CD4-positive, alpha-beta T cell treated with Interferon alpha-2 for 1 hour (primary cell): ENCODE measurements at places on chromosomes 6 and 20.

DNA sequence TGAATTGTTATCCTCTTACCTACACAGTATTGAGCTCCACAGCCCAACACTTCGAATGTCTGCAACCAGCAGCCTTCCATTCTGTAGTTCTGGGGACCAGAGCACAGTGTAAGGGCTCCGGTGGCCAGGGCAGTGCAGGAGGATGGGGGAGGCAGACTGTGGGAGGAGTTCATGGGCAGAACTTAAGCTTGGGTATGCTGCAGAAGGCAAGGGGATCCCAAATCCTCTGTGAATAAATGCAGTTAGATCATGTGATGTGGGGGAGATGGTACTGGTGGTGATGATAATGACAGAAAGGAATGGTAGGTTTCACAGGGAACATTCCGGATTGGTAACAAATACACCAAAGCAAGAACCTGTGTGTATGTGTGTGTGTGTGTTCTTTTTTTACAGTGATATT, 26.5 kb upstream of the CNKSR3 start:
- DNase-seq: no peak

- no peak for DNase-seq
Observed at GRCh38 chr20:37379967-37380828, 34.3 kb downstream of the SRC start.

GRCh38 chr6:49933526-49933925, 30.4 kb downstream of the DEFB114 start:
- DNase-seq: no peak

DNA sequence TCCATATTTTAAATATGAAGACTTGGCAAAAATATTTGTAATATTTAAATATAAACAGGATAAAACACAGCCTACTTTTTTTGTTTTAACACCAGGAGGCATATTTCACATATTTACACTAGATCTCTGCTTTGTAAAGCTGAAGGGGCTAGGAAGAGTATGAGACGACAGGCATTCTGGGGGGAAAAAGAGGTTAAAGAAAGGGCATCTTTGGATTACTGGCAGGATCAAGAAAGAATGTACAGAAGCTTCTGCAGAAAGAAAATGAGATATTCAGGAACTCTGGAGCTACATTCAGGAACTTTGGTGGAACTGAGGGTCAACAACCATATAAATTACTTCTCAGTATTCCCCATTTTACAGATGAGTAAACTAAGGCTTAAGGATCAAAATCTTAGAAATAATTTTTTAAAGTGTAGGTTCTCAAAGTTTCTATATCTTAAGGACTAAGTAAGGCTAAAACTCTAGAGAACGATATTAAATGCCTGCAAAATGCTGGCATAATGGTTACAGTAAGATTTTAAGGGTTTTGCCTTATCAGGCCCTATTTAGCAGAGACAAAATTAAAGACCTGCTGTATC, 156.5 kb downstream of the CDK19 start:
- no peak for DNase-seq

GRCh38 chr6:90918361-90918760, 331.5 kb upstream of the MAP3K7 start:
- DNase-seq: no peak

DNA sequence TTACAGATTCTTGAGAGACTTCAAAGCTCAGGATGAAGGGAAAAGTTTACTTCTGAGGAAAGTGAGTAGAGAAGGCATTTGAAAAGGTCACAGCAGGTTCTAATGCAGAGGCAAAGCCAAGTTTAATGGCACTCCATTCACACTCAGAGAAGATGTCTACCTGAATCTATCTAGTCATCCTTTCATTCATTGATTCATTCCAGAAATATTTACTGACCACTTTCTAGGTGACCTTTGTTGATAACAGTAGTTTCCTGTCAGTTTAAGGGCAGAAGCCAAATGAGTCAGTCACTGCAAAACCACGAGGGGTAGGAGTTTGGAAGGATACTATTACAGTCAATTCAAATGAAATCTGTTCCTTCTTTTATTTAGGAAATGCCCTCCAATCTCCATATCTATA, 30.8 kb downstream of the FBXO5 start:
- no peak for DNase-seq

- DNase-seq: no peak
Observed at GRCh38 chr6:80331974-80332373, 225.5 kb downstream of the BCKDHB start.

DNA sequence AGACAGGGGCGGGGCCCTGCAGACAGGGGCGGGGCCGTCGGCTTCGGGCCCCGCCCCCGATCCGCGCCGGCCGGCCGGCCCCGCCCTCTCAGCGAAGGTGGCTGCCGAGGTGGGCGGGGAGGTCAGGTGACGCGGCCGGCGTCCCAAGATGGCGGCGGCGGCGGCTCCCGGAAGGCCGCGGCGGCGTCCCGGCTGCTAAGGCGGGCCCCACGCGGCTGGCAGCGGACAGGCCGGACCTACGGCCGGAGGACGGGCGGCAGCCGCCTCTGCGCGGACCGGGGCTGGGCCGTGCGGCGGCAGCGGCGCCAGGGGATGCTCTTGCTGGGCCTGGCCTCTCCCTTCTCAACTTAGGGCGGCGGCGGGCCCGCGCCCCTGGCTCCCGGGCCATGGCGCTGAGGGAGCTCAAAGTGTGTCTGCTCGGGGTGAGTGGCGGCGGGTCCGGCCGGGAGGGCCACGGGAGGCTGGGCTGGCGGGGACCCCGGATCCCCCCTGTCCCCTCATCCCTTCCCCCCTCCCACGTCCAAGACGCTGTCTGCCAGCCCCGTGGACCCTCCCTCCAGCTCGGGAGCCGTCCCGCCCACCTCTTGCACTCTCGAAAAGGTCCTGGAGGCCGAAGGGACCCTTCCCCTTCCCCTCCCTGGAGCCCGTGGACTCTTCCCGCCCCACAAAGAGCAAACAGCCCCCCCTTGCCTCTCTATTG, at the start of gene RAB22A:
TSS of gene RAB22A (plus strand) at position 125 of the 700 bp plus-strand sequence. CDS start at position 387, 262 bp downstream.
- DNase-seq: peak; percentile 83

DNA sequence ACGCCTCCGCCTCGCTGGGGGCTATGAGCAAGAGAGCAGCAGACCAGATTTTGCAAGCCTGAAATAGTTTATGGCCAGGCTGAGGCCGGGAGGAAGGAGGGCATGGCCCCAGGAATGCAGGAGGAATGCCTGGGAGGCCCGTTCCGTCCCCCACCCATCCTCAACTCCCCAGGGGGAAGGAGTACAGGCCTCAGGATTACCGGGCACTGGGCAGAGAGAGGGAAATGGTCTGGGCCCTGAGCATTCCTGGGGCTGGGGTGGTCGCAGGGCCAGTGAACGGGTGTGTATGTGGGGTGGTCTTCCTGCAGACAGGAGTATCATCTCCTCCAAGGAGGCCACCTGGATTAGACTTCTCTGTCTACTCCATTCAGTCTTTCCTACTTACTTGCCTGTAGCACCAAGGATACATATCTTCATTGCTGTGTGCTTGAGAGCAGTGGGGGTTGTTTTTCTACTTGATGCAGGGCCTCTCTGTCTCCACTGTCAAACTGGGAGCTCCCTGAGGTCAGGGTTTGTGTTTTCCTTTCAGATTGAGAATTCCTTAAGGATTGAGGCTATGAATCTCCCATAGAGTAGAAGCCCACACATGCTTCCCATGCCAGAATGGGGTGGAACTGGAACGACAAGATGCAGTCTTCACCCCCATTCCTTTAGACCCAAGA, 81.3 kb downstream of the VEGFA start:
- DNase-seq: no peak

GRCh38 chr6:96015518-96016333, at the start of gene FUT9:
Gene FUT9, plus strand, starts transcription at chr6:96015974. Its CDS starts 187,182 bp downstream, at chr6:96203156.
- no peak for DNase-seq

GRCh38 chr6:56842686-56843475, 112.0 kb upstream of the BEND6 start:
- no peak for DNase-seq

DNA sequence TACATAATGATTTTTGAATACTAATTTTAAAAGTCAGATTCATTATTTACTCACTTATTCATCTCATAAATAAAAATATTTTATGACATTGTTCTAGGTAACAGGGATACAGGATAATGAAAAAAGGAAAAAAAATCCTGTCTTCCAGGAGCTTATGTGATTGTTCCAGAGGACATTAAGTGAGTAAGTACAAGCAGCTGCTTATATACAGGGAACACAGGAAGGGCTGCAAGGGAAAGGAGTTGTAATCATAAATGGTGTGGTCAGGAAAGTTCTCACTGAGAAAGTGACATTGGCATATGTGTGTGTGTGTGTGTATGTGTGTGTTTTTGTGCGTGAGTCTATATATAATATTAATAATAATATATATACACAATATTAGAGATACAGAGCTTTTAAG, 121.8 kb downstream of the HAO1 start:
- DNase-seq: no peak

GRCh38 chr6:111715321-111715720, 109.6 kb upstream of the TRAF3IP2 start:
- DNase-seq: peak; percentile 19

DNA sequence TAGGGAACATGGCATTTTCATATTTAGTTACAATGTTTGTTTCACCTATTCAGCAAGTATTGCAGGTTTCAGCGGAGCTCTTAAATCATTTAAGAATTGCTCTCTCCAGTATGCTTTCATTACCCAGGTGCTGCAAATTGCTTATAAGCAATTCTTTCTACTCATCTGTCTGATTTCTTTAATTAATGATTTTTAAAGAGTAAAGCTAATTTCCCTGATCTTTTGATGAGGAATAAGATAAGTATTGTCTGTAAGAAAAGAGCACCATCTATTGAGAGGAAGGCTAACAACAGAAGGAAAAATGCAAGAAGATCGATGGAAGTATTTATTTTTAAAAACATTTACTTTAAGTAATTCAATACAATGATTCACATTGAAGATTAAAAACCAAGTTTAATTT, 2.0 kb downstream of the OPRM1 start:
- no peak for DNase-seq

DNA sequence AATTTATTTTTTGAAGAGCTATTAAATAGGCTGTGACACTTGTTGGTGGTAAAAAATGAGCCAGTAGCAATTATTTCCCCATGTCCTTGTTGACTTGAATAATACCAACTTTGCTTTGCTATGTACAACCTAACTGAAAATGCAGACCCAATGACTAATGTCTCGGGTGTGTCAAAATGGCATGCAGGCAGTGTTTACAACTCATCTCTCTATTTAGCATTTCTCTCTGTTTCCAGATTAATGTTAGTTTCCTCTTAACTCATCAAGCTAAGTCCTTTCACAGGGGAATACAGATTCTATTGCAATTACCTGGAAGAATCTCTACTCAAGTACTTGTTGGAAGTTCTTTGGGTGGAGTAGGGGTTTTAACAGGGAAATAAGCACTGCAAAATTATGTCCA, 504.4 kb downstream of the BCKDHB start:
- no peak for DNase-seq

DNA sequence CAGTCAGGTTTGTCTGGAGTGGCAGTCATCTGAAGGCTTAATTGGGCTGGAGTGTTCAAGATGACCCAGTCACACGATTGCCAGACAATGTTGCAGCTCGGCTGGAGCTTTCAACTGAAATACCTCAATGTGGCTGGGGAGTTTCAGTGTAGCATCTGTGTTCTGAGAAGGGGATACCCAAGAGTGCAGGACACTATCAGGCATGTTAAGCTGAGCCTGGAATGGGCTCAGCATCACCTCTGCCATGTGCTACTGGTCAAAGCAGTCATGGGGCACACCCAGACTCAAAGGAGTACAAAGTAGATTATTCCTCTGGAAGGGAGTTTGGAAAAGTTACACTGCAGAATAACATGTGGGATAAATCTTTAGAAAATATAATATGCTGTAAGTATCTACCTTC, 363.9 kb downstream of the KIF16B start:
- DNase-seq: no peak

GRCh38 chr20:38157635-38158495, 7.2 kb downstream of the TGM2 start:
- no peak for DNase-seq

- DNase-seq: no peak
Observed at GRCh38 chr20:38931984-38932383, 5.8 kb downstream of the FAM83D start.

DNA sequence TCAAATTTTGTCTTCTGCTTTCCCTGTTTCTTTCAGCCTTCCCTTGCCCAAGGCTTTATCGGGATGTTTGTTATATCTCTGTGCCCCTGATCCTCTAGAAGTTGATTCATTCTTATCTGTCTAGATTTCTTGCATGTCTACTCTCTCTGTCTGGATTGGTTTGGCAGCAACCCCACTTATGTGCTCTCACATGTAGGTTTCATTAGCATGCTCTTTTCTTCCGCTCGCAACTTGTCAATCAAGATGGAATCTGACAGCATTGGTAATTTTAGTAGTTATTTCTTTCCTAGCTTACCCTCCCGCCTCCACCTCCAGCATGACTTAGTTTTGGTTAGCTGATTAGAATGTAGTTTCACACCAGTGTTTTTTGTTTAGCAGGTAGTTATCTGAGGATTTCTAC, 39.3 kb downstream of the LRRC1 start:
- no peak for DNase-seq

- DNase-seq: peak; percentile 31
Observed at GRCh38 chr20:46060301-46060881, 29.4 kb downstream of the NCOA5 start.
